ENCODE measurements at places on chromosomes 16 and 17. TPM values are rescaled to one million over a fixed set of nuclear protein-coding genes. Genes with fewer than 3 reads are reported as not detected.

DNA sequence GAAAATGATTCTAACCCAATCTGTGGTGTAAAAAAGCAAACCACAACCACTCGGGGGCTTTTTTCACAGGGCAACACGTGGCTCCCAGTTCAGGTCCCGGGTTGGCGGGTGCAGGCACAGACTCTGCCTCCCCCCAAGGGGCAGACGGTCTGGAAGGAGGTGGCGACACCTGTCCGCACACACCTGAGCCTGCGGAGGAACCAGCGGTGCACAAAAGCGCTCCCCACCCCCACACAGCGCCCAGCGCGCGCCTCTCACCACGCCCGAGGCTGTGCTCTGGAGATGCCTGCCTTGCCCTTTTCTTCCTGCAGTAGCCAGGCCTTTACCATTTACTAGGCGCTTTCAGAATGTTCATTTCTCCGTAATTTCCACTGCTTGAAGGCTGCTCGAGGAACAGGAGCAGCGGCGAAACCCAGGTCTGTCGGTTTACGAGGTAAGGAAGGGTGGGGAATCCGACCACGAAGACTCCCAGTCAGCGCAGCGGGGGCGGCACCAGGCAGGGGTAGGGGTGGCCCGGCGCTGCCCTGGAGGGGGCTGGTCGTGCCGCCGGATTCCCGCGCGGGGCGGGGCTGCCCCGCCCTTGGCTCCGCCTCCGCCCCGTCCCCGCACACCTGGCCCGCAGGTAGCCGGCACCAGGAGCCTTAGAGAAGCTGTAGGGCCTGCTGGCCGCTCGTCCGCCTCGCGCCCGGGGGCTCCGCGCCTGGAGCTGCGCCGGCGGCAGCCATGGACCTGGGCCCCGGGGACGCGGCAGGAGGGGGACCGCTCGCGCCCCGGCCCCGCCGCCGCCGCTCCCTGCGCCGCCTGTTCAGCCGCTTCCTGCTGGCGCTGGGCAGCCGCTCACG, at the start of gene USP43:
Gene USP43 (plus strand): TSS at position 608 of the 842 bp plus-strand sequence. CDS start 116 bp downstream, at position 724.
- DNase-seq = peak; percentile 36

Gene ZNF319
- polyA plus RNA-seq = 7.6 TPM

- DNase-seq = no peak
Measured at GRCh38 chr16:27847030-27847550, 216.4 kb downstream of the GSG1L start.

DNA sequence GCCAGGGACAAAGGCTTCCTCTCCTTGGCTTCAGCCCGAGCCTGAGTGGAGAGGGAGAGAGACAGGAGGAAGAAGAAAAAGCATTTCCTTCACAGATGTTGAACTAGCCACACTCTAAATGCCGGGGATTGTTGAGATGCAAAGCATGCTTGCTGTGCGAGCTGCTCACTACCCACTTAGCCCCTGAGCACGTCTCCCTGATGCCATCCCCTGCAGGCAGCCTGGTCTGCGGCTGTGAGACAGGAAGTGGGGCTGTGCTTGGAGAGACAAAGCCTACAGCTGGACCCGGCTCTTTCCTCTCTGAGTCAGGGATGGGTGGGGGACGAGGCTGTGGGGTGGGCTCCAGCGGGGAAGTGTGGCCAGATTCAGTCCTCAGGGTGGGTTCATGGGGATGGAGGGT, 13.7 kb downstream of the WNT9B start:
- peak; percentile 51 for DNase-seq

DNA sequence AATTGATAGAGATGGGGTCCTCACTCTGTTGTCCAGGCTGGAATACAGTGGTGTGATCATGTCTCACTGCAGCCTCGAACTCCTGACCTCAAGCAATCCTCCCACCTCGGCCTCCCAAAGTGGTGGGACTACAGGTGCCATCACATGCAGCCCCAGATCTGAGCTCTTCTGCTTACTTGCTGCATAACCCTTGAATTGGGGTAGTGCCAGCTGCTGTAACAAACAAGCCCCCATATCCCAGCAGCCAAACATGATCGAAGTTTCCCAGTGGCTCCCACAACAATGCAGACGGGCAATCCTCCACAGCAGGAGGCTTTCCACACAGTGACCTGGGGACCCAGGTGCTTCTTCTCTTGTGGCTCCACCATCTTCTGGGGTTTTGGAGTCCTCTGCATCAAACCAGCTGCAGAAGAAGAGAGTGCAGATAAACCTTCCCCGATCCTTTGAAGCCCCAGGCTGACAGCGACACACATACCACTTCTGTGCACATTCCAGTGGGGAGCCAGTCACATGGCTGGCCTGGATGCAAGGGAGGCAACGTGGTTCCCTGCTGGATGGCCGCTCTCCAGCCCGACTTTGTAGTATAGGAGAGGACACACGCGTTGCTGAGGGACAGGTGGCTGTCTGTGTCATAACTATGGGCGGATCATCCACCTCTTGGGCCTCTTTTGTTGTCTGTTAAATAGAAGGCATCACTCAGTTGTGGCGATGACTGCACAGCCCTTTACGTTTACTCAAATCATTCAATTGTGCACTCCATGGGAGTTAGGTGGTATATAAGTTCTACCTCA, 16.7 kb downstream of the SBK1 start:
- no peak for DNase-seq

DNA sequence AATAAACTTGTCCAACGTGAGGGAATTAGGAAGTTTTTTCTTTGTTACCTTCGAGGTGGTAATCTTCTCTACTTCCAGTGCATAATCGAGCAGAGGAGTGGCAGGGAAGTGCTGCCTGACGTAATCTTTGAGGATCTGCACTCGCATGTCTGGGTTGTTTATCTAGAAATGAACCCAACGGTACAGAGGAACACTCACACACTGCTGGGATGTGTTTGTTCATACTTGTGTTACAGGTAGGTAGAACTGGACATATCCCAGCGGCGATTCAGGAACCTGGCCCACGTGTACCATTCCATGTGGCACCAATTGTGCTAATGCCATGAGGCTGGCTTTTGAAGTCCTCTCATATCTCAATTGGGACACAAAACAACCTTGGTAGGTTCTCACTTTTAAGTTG, 4.2 kb upstream of the KLHL11 start:
- no peak for DNase-seq

Gene SULT1A1
- polyA plus RNA-seq = 0.13 TPM

Measured in SK-N-SH (cell line).